ENCODE measurements at places on chromosomes 5 and 9. TPM values are rescaled to one million over a fixed set of nuclear protein-coding genes. Genes with fewer than 3 reads are reported as not detected.

The KCNV2 gene
- total RNA-seq = not detected

The PNPLA7 gene
- 0.13 TPM for total RNA-seq

The THOC3 gene
- 52.9 TPM for total RNA-seq

The CDHR2 gene
- total RNA-seq = not detected

Data from epithelial cell of alveolus of lung (primary cell).